ENCODE measurements at places on chromosomes 16 and 17.

DNA sequence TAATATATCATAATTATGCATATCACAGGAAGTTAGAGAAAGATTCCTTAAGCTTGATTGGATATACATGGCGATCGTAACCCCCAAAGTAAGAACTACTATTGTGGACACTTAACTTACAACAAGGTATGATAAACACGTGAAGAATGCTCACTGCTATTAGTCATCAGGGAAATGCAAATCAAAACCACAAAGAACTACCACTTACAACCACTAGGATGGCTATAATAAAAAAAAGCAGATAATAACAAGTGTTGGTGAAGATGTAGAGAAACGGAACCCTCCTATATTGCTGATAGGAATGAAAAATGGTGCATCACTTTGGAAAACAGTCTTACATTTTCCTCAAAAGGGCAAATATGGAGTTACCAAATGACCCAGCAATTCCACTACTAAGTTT lies 265.9 kb downstream of the SLC39A11 start:
- DNase-seq, result no peak

GRCh38 chr17:8079291-8080207 lies 8.0 kb downstream of the ALOX12B start:
- no peak for DNase-seq

GRCh38 chr17:45312477-45313420 lies 4.1 kb downstream of the MAP3K14 start:
- DNase-seq, result no peak

DNA sequence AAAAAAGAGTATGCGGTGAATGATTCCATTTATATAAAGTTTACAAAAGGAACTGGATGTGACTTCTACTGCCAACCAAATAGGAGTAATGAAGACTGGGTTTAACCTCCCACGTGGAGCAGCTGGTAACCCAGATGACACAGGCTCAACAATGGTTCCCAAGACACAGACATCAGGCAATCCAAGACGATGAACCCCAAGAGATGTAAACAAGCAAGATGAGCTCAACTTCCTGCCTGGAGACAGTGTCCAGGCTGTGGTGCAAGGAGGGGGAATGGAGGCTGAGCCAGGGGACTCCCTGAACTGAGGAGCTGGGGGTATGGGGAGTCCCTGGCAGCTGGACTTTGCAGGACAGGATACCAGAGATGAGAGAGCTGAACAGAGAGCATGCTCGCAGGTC lies 104.7 kb downstream of the LITAF start:
- DNase-seq, result no peak

- no peak for DNase-seq
Measured at GRCh38 chr16:21982108-21982507, 18.8 kb downstream of the PDZD9 start.

- DNase-seq, result no peak
Measured at GRCh38 chr17:64128787-64129514, 993 bp downstream of the ERN1 start.

GRCh38 chr17:16986391-16986790 lies 14.5 kb upstream of the TNFRSF13B start:
- no peak for DNase-seq

- no peak for DNase-seq
Measured at GRCh38 chr16:87253536-87253935, 63.7 kb downstream of the C16orf95 start.

GRCh38 chr16:16030449-16030848 lies 81.0 kb downstream of the ABCC1 start:
- no peak for DNase-seq

DNA sequence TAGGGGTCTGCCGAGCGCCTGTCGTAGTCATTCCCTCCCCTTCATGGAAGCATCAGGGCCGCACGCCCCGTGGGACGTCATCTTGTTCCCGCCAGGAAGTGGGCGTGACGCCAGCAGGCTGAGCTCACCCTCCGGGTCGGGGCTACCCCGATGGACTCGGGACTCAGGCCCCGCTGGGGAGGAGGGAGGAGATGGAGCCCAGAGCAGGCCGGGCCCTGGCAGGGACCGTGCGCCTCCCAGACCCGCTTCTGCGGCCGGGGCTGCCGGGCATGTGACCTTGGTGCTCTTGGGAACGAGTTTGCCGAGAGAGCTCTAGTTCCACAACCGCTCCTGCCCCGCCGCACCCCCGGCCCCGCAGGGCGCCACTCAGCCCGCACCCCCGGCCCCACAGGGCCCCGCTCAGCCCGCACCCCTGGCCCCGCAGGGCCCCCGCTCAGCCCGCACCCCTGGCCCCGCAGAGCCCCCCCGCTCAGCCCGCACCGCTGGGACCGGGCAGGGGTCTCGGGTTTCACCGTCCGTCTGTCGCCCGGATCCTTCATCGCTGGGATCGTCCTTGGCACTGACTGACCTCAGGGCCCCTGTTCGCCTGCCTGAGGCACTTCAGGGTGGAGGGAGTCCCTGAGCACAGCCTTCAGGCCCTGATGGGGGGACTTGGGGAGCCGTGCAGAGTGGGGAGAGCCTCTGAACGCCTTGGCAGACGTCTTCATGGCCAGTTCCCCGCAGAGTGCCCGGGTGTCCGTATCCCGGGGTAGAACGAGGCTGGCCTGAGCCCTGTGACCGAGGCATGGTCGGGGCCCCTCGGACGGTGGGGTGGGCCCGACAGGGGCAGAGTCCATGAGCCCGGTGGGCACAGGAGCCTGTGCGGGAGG lies 5.8 kb downstream of the CACNA1H start:
- no peak for DNase-seq

- no peak for DNase-seq
Measured at GRCh38 chr17:29579866-29580771, 9.3 kb downstream of the GIT1 start.
